ENCODE measurements at places on chromosomes 5 and 9. TPM values are rescaled to one million over a fixed set of nuclear protein-coding genes. Genes with fewer than 3 reads are reported as not detected.

DNA sequence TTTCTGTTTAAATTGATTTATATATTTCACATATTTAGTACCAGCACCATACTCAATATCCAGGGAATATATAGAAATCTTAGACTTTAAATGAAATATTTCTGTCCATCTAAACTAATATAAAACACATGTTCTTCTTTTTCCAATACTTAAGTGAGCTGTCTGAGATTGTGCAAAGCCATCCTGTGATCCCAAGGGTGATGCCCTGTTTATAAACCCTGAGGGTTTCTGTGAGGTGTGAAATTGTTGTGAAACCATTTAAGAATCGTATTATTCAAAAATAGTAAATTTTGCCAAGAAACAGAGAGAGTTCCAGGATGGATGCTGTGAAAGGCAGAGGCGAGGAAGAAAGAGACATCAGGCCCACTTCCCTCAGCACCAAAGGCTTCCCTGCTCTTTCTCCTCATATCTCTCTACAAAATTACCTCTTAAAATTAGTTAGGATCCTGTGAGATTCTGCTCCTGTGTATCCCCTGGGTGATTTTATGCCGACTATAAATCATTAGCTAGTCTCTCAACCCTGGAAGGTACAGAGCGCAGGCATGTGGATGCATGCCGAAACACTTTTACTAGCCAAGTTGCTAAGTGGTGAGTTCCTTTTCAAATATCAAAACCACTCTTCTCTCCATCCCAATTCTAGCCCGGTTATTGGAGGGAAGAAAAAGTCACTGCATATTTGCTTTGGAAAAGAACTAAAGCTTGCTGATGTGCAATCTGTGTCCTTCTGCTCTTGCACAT lies 183.0 kb downstream of the GLIS3 start:
- no peak for DNase-seq
- no peaks in the 10 kb centered on the region for H3K36me3 ChIP-seq
- H3K27ac ChIP-seq: no peak overlapping the region
- H3K4me3 ChIP-seq: no peak overlapping the region
- H3K27me3 ChIP-seq: no peaks in the 10 kb centered on the region
- no peaks in the 10 kb centered on the region for H3K4me1 ChIP-seq

- H3K36me3 ChIP-seq: no peaks in the 10 kb centered on the region
- H3K27me3 ChIP-seq: peaks cover 50% of the 10 kb centered on the region
- H3K4me3 ChIP-seq: no peak overlapping the region
- no peak overlapping the region for H3K27ac ChIP-seq
- DNase-seq: no peak
Observed at GRCh38 chr5:3101561-3101960, 350.1 kb upstream of the IRX2 start.

- no peaks in the 10 kb centered on the region for H3K36me3 ChIP-seq
- peaks cover 15% of the 10 kb centered on the region for H3K27me3 ChIP-seq
- no peak overlapping the region for H3K27ac ChIP-seq
- H3K4me1 ChIP-seq: peaks cover 5% of the 10 kb centered on the region
- no peak for DNase-seq
Observed at GRCh38 chr5:160192424-160192823, 36.9 kb upstream of the FABP6 start.

DNA sequence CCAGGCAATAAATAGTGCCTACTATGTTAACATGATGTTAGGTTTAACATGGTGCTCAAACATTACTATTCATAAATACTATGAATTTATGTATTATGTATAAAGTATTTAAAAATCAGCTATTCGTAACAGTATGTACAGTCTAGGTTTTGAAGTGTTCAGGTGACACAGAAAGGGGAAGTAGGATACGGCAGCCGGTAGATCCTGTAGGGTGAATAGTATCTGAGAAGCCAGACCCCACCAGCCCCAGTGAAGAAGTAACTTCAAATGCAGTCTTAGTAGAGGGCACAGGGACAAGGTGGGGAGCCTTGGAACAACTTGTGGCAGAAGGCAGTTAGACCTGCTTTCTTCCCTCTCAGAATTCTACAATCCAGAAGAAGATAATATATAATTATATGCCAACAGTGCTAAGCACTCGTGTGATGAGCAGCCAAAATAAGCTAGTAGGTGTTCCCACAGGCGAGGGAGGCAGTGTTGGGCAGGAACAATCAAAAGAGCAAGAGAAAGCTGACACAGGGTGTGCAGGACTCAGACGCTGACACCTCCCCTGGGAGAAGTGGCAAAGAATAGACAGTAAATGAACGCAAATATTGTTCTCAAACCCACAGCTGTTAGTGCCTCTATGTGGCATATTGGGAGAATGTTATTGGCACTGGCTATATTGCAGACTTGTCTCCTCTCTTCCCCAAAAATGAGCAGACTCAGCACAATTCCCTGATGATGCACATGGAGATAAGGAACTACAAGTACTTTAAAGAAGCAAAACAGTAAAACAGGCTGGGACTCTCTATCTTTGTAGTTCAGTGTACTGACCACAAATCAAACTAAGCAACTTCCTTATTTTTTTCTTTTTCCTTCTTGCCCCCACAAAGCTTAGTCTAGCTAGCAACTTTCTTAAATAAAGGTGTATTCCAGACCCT lies 4.6 kb downstream of the ZNF367 start:
- peaks cover 38% of the 10 kb centered on the region for H3K36me3 ChIP-seq
- H3K4me3 ChIP-seq: peak overlapping the region; percentile 51
- H3K4me1 ChIP-seq: peaks cover 38% of the 10 kb centered on the region
- H3K27ac ChIP-seq: peak overlapping the region; percentile 49
- no peaks in the 10 kb centered on the region for H3K27me3 ChIP-seq
- DNase-seq: no peak

GRCh38 chr5:121218086-121218485 lies 633.6 kb upstream of the FTMT start:
- no peak for DNase-seq
- H3K27ac ChIP-seq: no peak overlapping the region
- H3K36me3 ChIP-seq: no peaks in the 10 kb centered on the region
- H3K27me3 ChIP-seq: no peaks in the 10 kb centered on the region
- H3K4me3 ChIP-seq: no peak overlapping the region

GRCh38 chr9:6959270-6960000 lies 201.7 kb downstream of the KDM4C start:
- H3K4me1 ChIP-seq: peaks cover 18% of the 10 kb centered on the region
- H3K27me3 ChIP-seq: no peaks in the 10 kb centered on the region
- no peak overlapping the region for H3K27ac ChIP-seq
- H3K36me3 ChIP-seq: peaks cover 17% of the 10 kb centered on the region
- no peak for DNase-seq

GRCh38 chr9:121776739-121777637 lies 125.6 kb downstream of the DAB2IP start:
- DNase-seq: no peak
- H3K27ac ChIP-seq: no peak overlapping the region
- no peaks in the 10 kb centered on the region for H3K36me3 ChIP-seq
- H3K27me3 ChIP-seq: no peaks in the 10 kb centered on the region

DNA sequence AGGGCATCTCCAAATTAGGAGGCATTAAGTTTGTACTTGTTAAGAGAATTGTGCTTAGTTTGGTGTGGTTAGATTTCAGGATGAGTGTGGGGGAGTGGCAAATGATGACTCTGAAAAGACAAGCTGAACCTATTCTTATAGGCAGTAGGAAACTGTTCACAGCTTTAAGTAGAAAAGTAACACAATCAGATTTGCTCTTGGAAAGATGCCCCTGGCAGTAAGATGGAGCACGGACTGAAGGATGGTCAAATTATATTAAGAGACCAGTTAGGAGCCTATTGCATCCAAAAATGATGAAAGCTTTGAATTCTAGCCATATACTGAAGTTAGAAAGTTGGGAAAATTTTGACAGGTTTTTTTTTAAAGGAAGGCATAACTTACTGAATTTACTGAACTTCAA lies 254.2 kb upstream of the MEF2C start:
- no peaks in the 10 kb centered on the region for H3K4me1 ChIP-seq
- no peak overlapping the region for H3K27ac ChIP-seq
- no peaks in the 10 kb centered on the region for H3K36me3 ChIP-seq
- H3K4me3 ChIP-seq: no peak overlapping the region

- no peaks in the 10 kb centered on the region for H3K4me1 ChIP-seq
- no peak overlapping the region for H3K4me3 ChIP-seq
- H3K27ac ChIP-seq: no peak overlapping the region
- H3K27me3 ChIP-seq: no peaks in the 10 kb centered on the region
Observed at GRCh38 chr9:87567001-87567400, 69.3 kb downstream of the DAPK1 start.

- H3K36me3 ChIP-seq: no peaks in the 10 kb centered on the region
- H3K27ac ChIP-seq: no peak overlapping the region
- peaks cover 6% of the 10 kb centered on the region for H3K27me3 ChIP-seq
- DNase-seq: no peak
- H3K4me3 ChIP-seq: no peak overlapping the region
Observed at GRCh38 chr9:109699019-109699418, 81.0 kb upstream of the PALM2AKAP2 start.

GRCh38 chr9:120528829-120529228 lies 51.1 kb downstream of the CDK5RAP2 start:
- peaks cover 60% of the 10 kb centered on the region for H3K36me3 ChIP-seq
- H3K27me3 ChIP-seq: no peaks in the 10 kb centered on the region
- H3K4me3 ChIP-seq: no peak overlapping the region

GRCh38 chr5:92703976-92704375 lies 877.0 kb downstream of the NR2F1-AS1 start:
- no peaks in the 10 kb centered on the region for H3K27me3 ChIP-seq
- H3K36me3 ChIP-seq: no peaks in the 10 kb centered on the region
- no peaks in the 10 kb centered on the region for H3K4me1 ChIP-seq
- H3K4me3 ChIP-seq: no peak overlapping the region
- no peak overlapping the region for H3K27ac ChIP-seq

DNA sequence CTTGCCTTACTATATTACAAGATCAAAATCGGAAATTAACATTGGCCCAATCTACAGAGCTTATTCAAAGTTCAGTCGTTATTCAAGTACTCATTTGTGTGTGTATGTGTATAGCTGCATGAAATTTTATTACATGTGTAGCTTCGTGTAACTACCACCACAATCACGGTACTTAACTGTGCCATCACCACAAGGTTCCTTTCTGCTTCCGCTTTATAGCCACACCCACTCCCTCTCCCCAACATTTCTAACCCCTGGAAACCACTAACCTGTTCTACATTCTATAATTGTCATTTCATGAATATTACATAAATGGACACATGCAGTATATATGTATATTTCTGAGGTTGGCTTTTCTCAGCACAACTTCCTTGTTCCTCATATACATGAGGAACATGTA lies 4.0 kb upstream of the TEX48 start:
- no peaks in the 10 kb centered on the region for H3K27me3 ChIP-seq
- DNase-seq: no peak
- peak overlapping the region; percentile 3 for H3K4me3 ChIP-seq
- peak overlapping the region; percentile 99 for H3K27ac ChIP-seq

The SCGB3A1 gene
- 1.7 TPM for total RNA-seq

The PCDHB8 gene
- not detected for total RNA-seq

The TMEM267 gene
- total RNA-seq: 20.4 TPM

The ANKRD20A1 gene
- total RNA-seq: 0.10 TPM

The SLC6A19 gene
- total RNA-seq: not detected

The PDZD2 gene
- not detected for total RNA-seq

All from activated naive CD8-positive, alpha-beta T cell treated with anti-CD3 and anti-CD28 coated beads for 36 hours (primary cell).